T-helper 2 cell (primary cell): ENCODE measurements at places on chromosomes 4 and X.

- no peak for DNase-seq
Measured at GRCh38 chr4:109999585-109999912, 86.9 kb downstream of the EGF start.

DNA sequence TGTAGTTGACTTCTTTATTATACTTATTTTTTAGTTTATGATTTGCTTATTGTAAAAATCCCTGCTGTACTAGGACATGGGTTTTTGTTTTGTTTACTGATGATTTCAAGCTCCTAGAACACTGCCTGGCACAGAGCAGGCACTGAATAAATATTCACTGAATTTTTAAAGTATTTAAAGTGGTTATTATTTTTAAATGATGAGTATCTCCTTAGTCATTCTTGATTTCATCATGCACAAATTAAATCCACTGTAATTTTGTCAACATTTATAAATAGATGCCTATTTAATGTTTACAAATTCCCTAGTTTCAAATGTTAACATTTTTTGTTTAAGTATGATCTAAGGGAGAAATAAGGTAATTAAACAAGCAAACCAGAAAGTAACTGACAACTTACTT is 367.9 kb upstream of the SLIT2 start:
- no peak for DNase-seq

DNA sequence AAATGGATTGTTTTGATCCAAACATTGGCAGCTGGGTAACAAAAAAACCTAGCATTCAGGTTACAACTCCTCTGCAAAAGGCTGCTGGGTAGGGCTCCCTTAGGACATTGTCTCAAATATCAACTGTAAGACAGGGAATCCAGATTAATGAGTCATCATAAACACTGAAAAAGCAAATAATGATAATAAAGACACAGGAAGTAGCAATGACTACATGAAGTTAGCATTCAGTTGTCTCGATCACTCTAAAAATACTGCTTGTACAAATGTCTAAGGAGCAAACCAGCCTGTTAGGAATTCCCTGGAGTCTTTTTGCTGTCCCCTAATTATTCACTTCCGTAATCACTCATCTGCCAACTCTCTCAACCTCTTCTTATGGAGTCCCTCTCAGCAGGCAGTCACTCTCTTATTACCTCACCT is 259.2 kb downstream of the GPC3 start:
- DNase-seq, result no peak

DNA sequence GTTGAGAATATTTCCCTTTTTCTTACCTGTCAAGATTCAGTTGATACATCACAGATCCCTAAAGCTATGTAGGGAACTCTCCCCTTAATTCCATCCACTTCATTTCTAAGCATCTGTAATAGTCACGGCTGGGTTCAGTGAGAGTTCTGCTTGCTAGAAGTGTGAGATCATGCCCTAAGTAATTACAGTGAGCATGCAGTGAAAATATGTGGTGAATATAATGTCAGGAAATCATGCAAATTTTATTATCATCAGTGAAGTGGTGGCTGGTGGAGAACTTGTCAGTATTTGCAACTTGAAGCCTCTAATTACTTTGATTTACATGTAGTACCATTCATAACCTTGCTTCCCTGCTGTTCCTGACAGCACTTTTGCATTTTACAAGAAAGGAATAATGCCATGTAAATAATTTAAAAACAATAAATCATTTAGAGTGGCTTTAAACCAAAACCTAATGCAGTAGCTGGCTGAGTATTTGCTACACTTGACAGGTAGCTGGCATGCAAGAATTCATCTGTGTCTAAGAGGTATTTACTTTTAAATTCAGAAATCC is 28.3 kb upstream of the CFAP299 start:
- DNase-seq, result no peak

GRCh38 chr4:31896349-31896748 is 1176.2 kb downstream of the PCDH7 start:
- no peak for DNase-seq
